ENCODE measurements at places on chromosomes 6 and 20. TPM values are rescaled to one million over a fixed set of nuclear protein-coding genes. Genes with fewer than 3 reads are reported as not detected.

Gene ZC2HC1B
- not detected for total RNA-seq

Gene ETV7
- 0.42 TPM for total RNA-seq

Gene TOMM6
- total RNA-seq = 220 TPM

Gene CD83
- total RNA-seq = 7.9 TPM

Gene GPLD1
- 7.9 TPM for total RNA-seq

Gene HLA-DOA
- 10.6 TPM for total RNA-seq

Gene HSPA12B
- total RNA-seq = 1.4 TPM

Gene C20orf144
- total RNA-seq = 0.44 TPM

Data from endodermal cell (in vitro differentiated cells).